ENCODE measurements at places on chromosomes 13 and 19.

DNA sequence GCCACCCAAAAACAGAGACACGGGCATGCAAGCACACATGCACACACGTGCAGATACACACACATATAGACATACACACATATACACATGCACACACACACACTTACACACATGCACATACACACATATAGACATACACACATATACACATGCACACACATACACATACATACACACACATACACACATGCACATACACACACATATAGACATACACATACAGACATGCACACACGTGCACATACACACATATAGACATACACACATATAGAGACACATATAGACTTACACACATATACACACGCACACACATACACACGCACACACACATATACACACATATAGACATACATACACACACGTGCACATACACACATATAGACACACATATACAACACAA lies 92.1 kb downstream of the GADD45B start:
- no peak for DNase-seq

DNA sequence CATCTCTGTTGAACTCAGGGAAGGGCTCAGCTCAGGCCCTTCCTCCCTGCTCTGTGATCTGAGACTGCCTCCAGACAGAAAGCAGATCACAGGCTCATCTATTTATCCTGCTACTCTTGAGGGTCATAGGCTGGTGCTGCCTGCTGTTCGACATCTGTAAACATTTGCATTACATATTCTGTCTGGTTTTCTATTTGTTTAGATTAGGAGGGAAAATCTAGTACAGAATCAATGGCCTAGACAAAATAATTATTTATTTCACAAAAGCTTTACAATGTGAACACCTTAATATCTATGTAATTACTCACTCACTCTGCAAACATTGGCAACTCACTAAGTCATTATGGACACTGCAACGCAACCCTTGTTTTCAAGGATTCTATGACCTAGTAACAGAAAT lies 43.0 kb downstream of the CEP89 start:
- DNase-seq, result no peak

DNA sequence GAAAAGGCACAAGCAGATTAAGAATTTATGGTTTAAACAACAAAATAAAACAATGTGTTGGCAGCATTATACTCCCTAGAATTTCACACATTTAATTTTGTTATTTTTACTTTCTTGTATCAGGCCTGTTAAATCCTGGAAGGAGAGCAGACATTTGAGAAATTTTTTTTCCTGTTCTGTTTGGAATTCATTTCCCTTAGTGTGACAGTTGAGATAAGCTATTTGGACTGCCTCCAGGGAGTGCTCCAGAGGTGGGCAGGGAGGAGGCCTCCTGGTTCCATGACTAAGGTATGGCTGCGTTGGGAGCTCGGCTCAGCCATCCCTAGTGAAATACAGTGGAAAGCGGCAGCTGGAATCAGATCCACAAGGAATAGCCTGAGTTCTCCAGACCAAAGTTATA lies 185.7 kb downstream of the KCNRG start:
- DNase-seq, result no peak

DNA sequence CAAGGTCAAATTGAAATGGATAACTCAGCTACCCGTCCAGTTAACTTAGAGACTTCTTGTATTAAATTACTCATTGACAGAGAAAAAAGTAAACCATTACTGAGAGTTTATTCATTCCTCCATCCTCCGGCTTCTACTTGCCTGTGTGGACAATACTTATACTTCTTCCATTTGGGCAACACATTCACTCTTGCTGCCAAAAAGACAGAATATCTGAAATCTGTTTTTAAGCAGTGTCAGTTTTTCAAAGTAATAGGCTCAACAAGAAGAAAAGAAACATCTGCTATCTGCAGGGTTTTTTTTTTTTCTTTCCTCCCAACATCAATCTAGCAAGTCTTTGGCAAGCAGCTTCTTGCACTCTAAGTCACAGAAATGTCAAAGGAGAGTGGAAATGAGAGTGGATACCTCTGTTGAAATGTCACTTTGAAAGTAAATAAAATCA lies 1142.8 kb downstream of the PCDH9 start:
- no peak for DNase-seq

- DNase-seq, result no peak
These were observed 16.3 kb downstream of the ZNF823 start for GRCh38 chr19:11722414-11722813.

GRCh38 chr13:29270271-29270985 lies 325.1 kb downstream of the SLC7A1 start:
- no peak for DNase-seq

- DNase-seq, result no peak
These were observed 3.7 kb upstream of the MRPS31 start for GRCh38 chr13:40774672-40775071.

GRCh38 chr13:23670793-23671192 lies 100.6 kb downstream of the TNFRSF19 start:
- DNase-seq, result no peak

DNA sequence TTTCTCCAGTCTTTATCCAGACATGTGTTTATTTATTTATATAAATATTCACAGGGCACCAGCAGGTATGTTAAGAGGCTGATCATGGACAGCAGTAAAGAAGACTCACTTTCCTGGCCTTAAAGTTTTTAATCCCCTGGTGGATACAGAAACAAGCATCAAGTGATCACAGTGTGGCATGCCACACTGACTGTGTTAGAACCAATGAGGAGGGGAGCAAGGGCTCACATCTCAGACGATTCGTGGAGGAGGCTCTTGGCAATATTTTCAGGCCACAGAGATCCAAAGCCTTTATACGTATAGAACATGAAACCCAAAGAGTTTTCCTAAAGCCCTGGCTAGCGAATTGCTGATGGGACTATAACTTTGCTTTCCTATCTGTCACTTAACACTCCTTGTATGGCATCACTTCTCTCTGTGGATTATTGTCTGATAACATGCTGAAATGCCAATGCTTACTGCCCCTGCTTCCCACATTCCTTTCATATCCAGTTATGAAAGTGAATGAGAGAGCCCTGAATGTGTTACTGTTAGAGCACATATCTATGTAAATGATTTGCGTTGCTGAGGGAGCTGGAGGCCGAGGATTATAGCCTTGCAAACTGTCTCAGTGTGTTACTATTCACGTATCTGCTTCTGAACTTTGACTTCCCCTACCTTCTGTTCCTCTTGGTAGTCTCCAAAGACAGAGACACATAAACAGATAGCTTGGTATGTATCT lies 37.6 kb downstream of the POLR1D start:
- no peak for DNase-seq

- DNase-seq, result no peak
These were observed 38.4 kb downstream of the DACH1 start for GRCh38 chr13:71828564-71828963.

DNA sequence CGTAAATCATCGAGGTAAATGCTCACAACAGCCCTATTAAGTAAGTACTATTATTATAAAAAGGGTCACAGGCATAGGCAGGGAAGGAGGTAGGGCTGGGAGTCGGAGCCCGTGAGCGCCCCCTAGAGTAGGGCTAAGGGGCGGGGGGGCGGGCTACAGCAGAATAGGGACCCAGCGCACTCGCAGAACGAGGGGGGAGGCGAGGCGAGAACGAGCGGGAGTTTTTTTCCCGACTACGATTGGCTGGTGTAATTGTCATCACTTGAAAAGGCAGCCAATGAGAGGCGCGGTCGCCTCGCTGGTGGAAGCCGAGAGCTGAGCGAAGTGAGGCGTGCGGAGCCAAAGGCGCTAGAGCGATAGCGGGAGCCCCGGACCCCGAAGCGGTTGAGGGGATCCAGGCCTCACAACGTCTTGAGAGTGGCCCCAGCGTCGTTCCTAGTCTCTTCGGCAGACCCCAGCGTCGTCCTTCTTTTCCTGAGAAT lies 24.2 kb downstream of the KEAP1 start:
- DNase-seq, result peak; percentile 91

DNA sequence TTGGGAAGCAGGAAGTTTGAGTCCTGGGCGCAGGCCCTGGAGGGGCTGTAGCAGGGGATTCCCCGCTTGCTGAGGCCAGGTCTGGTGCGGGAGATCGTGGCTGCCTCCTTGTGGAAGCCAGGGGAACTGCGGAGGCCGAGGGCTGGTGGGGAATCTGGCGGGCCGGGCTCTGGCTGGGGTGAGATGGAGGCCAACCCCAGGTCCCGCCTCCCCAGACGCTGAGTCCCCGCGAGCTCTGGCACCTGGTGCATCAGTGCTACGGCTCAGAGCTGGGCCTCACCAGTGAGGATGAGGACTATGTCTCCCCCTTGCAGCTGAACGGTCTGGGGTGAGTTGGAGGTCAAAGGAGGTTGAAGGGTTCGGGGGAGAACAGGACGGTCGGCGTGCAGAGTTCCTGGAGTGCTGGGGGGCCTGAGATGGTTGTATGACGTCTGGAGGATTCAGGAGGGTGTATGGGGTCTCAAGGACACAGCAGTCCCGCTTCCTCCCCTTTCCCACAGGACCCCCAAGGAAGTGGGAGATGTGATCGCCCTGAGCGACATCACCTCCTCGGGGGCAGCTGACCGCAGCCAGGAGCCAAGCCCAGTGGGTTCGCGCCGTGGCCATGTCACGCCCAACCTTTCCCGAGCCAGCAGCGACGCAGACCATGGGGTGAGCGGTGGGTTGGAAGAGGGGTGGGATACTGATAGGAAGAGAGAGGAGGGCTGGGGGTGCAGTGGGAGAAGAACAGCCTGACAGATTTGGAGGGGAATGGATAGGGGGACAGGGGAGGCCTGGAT lies 13.1 kb downstream of the GRAMD1A start:
- peak; percentile 89 for DNase-seq

DNA sequence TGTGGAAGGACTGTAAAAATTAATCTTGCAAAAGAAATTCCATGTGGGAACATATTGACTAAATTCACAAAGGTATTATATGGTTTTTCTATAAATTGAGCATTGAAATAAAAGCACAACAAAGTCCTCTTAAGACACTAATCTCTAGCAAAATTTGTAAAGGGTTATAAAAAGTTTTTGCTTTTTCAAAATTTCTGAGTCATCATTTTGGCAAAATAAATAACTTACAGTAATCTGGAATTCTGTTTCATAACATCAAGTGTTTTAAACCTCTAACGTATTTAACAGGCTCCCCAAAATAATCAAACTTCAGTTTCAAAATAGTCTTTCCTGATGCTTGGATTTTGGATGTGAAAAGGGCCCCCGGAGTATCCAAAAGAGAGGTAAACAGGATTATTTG lies 26.0 kb downstream of the MED4 start:
- no peak for DNase-seq

- DNase-seq, result peak; percentile 63
These were observed 143.4 kb downstream of the URI1 start for GRCh38 chr19:30085394-30085793.

GRCh38 chr13:106467427-106468122 lies 67.9 kb downstream of the EFNB2 start:
- no peak for DNase-seq

Measured in D341Med (cell line).